ENCODE measurements at places on chromosomes 12 and 14.
A peak's percentile ranks its signal among the peaks of the same experiment; 100 is the strongest.

DNA sequence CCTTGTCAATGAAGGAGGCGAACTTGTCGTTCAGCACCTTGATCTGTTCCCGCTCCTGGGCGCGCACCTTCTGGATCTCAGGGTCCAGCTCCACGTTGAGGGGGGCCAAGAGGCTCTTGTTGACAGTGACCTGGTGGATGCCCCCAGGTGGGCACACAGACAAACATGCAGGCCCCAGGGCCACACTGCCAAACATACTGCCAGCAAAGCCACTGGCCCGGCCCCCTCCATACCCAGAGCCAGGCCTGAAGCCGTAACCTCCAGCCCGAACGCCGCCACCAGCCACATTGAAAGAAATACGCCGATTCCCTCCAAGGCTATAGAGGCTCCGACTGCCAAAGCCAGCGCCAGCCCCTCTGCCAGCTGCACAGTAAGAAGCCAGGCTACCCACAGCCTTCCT, 337 bp downstream of the KRT74 start:
- DNase-seq: no peak

GRCh38 chr14:68680541-68681051, 112.3 kb downstream of the ZFP36L1 start:
- no peak for DNase-seq

DNA sequence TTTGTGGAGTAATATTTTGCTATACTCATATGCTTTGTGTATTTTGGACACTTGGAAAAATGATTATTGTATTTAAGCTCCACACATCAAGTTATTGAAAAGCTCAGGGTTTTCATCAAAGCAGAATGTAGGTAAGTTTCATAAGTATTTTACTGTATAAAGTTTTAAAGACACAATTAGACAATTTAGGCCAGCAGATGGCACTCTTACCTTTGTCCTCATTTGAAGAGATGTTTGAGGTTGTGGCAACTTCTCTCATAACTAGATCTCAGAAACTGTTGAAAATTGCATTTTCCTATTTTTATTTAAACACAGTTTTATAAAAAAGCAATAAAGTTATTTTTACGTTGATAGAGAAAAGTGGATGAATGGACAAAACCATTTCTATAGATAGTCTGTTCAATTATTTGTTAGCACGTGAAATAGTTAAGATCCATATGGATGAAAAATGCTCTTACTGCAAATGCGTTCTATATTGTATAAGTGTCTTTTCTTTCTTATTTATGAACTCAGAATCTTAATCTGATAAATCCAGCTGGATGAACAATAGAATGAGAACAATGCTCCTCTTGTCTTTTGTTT, 300.0 kb downstream of the AEBP2 start:
- DNase-seq: no peak

DNA sequence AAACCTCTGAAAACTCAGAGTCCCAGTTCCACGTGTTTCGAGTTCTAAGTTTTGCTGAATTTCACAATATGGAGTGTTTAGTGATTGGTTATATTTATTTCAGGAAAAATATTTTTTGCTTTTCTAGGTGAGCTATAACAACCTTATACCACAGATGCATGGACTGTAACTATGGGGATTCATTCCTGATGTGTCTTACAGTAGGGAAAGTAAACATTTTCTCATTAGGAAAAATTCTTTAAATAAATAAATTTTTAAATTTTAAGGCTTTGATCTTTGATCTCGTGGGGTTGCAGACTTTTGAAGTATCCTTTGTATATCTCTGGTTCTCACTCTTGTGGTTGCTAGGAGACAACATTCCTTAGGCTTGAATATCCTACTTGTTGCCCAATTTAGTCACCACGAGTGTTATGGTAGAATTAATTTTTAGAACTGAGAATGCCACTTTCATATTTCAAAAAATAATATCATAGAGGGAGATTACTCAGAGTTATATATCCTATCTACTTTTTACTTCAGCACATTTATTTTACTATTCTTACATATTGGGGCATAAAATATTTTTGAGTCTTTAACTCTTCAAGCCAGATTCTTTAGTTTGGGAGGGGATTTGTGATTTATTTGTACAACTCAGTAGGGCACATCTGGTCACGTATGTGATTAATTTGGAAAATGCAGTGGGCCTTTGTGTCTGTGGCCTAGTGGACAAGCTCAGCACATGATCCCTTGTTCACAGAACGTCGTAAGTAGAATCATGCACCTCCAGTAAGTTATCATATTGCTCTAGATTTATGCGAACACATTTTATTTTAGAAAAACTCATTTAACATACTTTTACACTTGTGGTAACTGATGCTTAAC, 224.0 kb downstream of the TTC6 start:
- no peak for DNase-seq

GRCh38 chr14:101548710-101549109, 12.6 kb upstream of the DIO3 start:
- no peak for DNase-seq

GRCh38 chr12:110742096-110742717, 484 bp downstream of the PPP1CC start:
- peak; percentile 73 for DNase-seq

- DNase-seq: no peak
Measured at GRCh38 chr12:11437966-11438365, 42.6 kb upstream of the PRB2 start.

DNA sequence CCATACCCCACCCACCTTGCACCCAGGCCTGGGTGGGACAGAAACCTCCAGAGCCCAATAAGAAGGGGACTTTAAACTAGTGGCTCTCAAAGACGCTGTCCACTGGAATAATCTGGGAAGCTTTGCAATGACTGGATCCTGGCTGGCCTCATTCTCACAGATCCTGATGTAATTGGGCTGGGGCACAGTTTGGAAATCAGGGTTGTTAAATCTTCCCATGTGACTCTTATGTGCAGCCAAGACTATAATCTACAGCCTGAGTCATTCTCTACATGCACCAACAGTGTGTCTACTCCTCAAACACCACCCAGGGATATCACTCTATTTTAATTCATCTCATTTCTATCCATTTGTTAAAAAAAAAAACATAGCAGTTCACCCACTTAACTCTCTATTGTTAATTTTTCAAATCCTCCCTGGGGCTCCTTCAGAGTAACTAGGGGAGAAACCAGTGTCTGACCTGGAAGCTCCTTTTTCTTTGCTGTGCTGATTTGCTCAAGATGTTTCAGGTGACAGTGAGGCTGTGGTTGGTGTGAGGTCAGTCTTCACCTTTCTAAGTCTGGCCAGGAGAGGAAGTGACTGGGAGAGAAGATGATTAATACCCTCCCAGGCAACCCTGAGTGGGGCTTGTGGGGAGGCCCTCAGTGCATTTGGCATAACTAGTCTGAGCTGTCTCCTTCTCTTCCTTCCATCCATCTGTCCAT, 211.6 kb upstream of the SFSWAP start:
- DNase-seq: no peak

- DNase-seq: peak; percentile 18
Measured at GRCh38 chr14:79576424-79576823, 634.9 kb downstream of the DIO2 start.

DNA sequence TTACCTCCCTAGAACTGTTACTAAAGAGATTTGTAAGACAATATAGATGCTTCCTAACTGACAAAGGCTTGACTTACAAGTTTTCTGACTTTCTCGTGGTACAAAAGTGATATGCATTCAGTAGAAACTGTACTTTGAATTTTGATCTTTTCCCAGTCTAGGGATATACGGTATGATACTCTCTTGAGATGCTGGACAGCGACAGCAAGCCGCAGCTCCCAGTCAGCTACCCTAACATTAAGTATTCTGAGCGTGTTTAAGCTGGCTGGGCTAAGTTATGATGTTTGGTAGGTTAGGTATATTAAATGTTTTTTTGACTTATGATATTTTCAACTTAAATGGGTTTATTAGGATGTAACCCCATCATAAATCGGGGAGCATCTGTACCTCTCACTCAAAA, 55.2 kb upstream of the CDKL1 start:
- DNase-seq: no peak
